ENCODE measurements at places on chromosomes 6 and 20.

GRCh38 chr20:21182832-21183563 lies 57.1 kb downstream of the KIZ start:
- no peak for DNase-seq

- no peak for DNase-seq
These were observed 14.9 kb downstream of the RREB1 start for GRCh38 chr6:7122684-7123083.

DNA sequence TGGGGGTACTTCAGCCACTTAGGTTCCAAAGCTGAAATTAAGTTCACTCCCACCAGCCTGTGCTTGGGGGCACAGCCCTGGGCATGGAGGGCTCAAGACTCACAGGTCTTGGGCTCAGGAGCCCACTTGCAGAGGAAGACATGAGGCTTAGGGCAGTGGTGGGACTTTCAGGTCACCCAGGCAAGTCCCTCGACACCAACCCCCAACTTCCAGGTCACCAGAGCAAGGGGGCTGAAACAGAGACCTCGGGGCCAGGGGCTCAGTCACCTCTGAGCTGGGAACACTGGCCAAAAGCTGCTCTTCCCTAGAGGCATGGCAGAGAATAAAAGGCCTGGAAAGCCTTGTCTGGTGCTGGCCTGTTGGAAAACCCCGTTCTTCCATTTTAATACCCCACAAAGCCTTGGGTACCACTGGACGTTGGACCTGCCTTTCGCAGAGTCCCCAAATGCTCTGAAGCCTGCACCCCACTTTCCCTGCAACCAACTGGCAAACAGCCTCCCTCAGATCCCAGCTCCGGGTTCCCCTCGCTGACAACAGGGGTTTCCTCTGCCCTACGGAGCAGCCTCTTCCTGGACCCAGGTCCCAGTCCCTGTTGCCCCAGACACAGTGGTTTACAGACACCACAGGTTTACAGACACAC lies 160.9 kb upstream of the PMEPA1 start:
- DNase-seq: no peak

- DNase-seq: no peak
These were observed 9.0 kb upstream of the AFDN start for GRCh38 chr6:167817729-167818128.

DNA sequence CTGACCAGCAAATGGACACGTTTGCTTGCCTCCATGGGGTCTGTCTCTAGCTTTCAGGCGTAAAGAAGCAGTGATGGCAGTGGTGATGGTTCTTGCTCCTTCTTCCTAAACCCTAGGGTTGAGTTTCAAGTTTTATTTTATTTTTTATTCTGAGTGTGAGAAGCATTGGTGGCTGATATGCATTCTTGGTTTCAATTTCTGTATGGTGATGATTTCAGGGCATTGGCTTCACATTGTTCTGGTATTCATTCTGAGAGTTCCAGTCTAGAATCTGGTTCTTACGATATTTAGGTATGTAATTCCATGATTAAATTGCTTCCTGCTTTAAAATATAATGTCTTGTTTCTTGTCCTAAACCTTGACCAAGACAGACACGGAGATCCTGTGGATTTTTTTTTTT lies 444.5 kb upstream of the IMPG1 start:
- no peak for DNase-seq

GRCh38 chr6:142005021-142005420 lies 127.7 kb upstream of the GJE1 start:
- DNase-seq: no peak

All from GM12891 (cell line).